ELF-1 (cell line): ENCODE measurements at places on chromosomes 5 and 9.

DNA sequence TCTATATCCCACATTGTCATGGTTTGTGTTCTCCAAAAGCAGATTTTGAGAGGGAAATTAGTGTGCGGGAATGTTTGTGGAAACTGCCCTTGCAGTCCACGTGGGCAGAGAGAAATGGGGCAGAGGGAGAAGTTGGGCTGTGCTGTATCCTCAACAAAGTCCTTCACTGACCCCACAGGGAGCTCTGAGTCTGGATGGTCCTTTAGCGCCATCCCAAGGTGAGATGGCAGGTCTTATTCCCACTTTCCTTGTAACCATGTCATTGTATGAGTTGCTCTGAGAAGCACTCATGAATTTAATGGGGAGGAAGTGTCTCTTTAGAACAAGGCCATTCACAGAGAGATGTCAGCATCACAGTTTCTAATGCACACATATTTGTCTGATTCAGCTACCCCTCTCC lies 127.1 kb downstream of the ANKRD18B start:
- no peak for DNase-seq

GRCh38 chr5:32249668-32250067 lies 63.1 kb downstream of the MTMR12 start:
- peak; percentile 9 for DNase-seq

GRCh38 chr9:14173713-14174112 lies 140.2 kb downstream of the NFIB start:
- no peak for DNase-seq

GRCh38 chr9:120893611-120894307 lies 16.8 kb upstream of the PHF19 start:
- no peak for DNase-seq

- no peak for DNase-seq
Observed at GRCh38 chr5:94359880-94360279, 258.5 kb downstream of the KIAA0825 start.

DNA sequence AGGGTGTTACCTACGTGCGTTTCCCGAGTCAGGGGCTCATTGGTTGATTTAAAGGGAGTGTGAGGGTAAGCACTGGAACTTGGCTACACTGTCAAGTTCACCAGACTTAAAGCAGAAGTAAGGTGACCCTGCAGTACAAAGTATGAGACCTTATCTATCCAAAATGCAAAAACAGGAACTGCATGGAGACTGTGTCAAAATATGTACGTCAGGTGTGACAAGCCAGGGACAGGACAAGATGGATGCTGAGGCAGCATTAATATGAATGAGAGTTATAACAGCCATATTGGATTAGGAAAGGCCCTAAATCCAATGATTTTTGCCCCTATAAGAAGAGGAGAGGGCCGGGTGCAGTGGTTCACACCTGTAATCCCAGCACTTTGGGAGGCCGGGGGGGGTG lies 15.4 kb upstream of the SUSD3 start:
- no peak for DNase-seq

GRCh38 chr5:67299231-67299735 lies 102.7 kb upstream of the CD180 start:
- DNase-seq, result no peak

DNA sequence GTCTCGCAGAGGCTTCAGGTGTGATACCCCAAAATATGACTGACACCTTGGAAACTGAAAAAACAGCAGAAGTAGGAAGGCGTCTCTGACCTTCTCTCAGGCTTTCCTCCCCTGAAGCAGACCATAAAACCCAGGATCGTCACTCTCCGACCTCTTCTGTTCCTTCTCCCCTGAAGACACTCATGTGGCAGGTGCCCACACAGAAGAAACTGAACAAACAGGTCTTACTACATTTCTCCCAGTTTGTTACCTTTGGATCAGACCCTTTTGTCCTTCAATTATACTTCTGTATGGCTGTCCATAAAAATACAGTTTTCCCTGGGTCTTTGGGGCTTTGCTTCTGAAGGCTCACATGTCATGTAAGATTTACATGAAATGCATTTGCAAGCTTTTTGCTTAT lies 10.3 kb upstream of the PRUNE2 start:
- DNase-seq, result peak; percentile 42

GRCh38 chr5:138874771-138875551 lies at the start of gene LRRTM2:
LRRTM2 (minus strand) TSS chr5:138875335; CDS start chr5:138874911, 424 bp downstream.
- DNase-seq, result no peak

GRCh38 chr5:88736494-88736893 lies 146.5 kb downstream of the MEF2C start:
- DNase-seq, result no peak

DNA sequence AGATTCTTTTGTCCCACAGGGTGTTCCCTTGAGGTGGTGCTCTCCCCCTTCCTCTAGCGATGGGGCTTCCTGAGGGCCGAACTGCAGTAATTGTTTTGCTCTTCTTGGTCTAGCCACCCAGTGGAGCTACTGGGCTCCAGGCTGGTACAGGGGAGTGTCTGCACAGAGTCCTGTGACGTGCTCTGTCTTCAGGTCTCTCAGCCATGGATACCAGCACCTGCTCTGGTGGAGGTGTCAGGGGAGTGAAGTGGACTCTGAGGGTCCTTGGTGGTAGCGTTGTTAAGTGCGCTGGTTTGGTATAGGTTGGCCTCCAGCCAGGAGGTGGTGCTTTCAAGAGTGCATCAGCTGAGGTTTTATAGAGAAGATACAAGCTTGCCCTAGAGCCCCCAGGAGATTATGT lies 20.4 kb upstream of the CEP72 start:
- no peak for DNase-seq

DNA sequence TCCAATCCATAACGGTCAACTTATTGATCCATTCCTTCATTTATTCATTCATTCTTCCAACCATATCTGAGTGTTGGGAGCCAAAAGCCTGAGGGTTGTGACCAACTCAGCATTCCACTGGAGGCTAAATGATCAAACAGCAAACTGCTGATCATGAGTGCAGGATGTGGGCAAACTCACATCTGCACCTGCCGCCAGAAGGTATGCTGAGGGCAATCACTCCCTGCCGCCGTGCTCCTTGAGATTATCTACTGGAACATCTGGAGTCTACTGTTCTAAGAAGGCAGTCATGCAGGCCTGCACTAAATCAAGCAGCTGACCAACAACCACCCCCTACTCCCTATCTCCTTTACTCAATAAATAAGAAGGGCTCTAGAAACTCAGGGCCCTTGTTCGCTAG lies 184.0 kb downstream of the TTLL11 start:
- DNase-seq, result no peak

- no peak for DNase-seq
Observed at GRCh38 chr5:172370237-172370640, 84.1 kb downstream of the SH3PXD2B start.

DNA sequence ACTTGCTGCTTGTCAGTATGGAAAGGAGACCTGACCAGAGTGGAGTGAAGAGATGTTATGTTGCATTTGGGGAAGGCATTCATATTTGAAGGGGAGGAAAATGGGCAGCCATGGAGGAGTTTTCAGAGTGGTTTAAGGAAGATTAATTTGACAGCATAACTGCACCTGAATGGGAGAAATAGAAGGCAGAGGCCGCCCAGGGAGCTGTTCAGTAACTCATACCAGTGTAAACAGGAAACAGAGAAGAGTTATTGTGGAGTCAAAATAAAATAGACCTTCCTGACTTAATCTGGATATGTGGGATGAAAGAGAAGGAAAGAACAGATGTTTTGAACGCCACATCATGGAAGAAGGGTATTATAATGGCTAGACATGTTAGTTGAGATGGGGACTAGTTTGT lies 13.4 kb downstream of the SLC44A1 start:
- DNase-seq, result no peak

- no peak for DNase-seq
Observed at GRCh38 chr9:98886691-98887229, 56.9 kb upstream of the COL15A1 start.

DNA sequence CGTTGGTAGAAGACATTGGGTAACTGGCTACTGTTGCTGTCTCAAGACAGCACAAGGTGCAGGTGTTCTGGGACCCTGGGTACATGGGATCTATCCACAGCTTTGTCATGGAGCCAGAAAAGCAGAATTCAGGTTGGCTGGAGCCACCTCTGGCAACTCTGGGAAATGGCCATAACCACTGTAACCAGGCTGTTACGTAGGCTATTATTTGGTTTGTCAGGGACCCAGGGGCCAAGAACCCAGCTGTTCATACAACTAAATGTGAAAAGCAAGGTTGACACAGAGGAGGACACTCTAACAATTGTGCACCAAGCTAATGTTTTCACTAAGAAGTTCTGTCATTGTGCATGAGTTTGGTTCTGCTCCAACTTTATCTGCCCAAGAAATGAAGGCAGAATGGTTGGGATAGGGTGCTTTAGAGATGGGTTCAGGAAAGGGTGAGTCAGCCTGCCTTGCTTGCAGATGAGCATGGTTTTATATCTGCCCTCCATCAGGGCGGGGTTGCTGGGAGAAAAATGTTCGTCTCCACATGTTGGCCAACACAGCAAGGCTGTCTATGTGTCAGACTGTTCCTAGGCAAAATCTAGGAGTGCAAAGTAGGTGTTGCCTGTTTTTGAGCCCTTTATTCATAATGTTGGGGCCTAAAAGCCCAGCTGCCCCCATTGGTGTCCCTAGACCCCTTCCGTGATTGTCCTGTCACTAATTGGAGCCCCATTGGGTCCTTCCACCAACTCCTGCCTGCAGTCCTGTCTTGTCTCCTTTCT lies 131.3 kb upstream of the DAP start:
- DNase-seq, result no peak

DNA sequence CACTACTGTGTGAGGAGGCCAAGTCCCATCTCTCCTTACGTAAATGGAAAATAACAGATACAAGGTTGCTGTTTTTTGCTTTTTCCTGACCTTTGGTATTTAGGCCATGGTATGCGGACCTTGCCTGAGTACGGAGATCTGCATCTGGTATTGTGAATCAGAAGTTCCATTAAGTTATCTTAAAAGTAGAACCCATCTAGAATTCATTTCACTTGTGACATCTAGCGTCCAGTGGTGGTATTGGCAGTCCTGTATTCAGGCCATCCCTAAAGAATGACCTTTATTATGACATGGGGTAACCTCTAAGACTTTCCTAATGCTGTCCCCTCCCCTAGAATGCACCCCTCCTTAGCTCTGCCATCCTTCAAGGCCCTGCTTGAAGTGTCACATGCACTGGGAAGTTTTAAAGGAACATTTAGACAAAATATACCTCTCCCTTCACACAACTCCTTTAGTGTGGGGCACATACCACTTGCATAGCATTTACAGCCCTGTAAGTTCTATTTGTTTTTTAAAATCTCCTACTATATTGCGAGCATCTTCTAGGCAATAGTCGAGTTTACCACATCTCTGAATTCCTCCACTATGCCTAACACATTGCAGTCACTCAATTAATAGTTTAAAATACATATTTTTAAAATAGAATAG lies 1.9 kb upstream of the SPDL1 start:
- DNase-seq, result no peak

DNA sequence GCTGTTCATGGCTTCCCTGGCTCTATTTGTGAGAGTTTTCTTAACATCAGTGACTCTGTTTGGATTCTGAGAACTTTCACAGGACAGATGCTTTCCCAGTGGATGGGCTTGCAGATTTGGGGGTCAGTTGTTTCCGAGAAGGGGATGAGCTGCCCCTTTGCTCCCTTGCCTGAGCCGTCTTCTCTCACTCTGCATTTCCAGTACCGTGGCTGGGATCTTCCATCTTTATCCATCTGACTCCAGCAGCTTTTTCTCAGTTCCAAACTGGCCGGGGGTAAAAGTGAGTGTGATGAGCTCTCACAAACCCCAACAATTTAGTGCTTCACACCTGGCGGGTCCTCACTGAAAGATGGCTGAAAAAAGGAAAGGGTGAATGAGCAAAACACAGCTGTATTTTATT lies 79.1 kb downstream of the TENT4A start:
- DNase-seq, result no peak

DNA sequence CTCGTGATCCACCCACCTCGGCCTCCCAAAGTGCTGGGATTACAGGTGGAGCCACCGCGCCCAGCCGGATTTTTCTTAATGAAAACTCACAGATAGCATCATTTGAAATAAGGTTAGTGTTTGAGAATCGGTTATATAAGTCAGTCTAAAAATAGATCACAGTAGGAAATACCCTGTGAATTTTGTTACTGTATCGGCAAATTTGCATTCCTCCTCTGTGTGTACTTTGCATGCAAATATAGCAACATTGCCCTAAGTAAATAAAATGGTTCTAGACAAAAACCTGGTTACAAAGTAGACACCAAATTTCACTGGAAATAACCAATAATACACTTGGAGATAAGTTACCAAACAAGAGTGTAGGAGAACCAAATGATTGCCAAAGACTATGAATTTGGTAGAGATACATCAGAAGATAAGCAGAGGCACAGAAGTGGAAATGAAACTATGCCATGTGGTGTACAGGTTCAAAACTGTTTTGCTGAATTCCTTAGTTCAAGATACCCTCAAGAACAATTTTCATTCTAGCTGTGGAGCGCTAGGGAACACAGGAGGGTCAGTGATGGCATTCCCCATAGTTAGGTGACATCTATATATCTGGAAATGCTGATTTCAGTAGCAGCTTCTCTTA lies 58.1 kb downstream of the ICE1 start:
- DNase-seq, result no peak

- DNase-seq, result no peak
Observed at GRCh38 chr5:109467058-109467457, 57.3 kb upstream of the PJA2 start.

DNA sequence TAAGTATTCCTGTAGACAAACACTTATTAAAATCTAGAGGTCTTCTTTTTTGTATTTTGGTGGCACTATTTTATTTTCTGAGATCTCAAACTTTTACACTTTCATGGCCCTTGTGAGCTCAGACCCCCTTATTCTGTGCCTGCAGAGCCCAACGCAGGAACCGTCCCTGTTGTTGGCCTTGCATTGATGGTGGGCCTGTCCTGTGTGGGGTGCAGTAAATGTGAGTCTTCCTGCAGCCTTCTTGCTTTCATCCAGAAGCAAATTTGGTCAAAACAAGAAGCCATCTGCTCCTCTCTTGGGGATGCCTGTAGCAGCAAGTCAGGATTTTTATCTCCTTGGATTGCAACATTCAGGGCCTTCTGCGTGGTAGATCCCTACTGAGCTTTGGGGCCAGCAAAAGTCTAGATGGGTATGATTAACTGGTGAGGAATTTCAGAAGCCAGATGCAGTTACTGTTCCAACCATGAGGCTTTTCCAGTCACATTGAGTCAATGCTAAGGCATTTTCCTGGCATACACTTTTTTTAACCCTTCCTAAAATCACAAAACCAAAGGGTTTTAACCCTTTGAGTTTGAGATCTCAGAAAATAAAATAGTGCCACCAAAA lies 31.7 kb downstream of the BASP1 start:
- DNase-seq, result peak; percentile 74

- no peak for DNase-seq
Observed at GRCh38 chr5:6565492-6565891, 67.4 kb downstream of the NSUN2 start.

DNA sequence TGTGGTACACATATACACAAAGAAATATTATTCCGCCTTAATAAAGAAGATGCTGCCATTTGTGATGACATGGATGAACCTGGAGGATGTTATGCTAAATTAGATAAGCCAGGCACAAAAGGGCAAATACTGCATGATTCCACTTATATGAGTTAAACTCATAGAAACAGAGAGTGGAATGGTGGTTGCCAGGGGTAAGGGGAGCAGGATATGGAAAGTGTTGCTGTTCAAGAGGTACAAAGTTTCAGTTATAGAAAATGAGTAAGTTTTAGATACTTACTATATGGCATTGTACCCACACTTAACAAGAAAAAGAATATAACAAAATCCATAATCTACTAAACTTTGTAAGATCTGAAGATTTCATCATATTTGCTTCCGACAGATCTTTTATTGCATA lies 252.2 kb downstream of the SYK start:
- DNase-seq, result no peak
